Upper lobe of left lung (tissue), 6 donors: ENCODE measurements at places on chromosomes 4 and X. TPM values are rescaled to one million over a fixed set of nuclear protein-coding genes. Genes with fewer than 3 reads are reported as not detected.

Gene CDKL2
- total RNA-seq, result 10.7 TPM

Gene YY2
- total RNA-seq, result 3.0 TPM

Gene RTL5
- total RNA-seq, result 7.7 TPM

Gene BMP3
- 9.4 TPM for total RNA-seq

Gene NAP1L3
- total RNA-seq, result 0.67 TPM

DNA sequence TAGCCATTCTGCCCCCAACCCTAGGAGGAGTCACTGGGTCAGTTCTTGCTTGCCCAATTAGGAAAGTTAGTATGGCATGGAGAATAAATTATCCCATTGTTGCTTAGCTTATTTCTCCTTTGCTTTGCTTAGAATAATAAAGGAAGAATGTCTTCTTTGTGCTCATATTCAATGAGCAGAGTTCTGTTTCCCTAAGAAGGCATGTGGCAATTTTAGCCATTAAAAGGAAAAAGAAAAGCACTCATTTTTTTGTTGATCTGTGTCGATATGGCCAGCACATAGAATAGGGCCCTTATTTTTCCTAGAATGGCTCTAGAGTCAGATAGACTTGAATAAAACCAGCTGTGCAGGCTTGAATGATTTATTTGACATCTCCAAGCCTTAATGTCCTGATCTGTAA, 166.4 kb upstream of the PPARGC1A start:
- H3K27me3 ChIP-seq, result no peaks in the 10 kb centered on the region
- no peaks in the 10 kb centered on the region for H3K4me1 ChIP-seq
- H3K36me3 ChIP-seq, result no peaks in the 10 kb centered on the region
- no peak for DNase-seq

DNA sequence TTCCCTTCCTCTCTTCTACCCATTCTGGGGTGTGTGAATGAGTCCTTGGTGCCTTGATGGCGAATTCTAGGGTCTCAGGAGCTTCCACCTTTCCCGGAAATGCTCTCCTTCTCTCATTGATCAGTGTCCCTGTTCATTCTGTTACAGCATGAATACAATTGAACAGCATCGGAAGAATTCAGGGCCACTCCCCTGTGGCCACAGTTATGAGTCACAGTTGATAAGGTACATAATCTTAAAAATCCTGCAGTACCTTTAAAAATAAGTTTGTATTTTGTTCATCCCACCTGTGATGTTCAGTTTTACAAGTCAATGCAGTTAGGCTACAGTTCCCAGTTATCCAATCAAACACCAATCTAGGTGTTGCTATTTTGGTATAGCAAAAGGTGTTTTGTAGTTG, 47.3 kb upstream of the FAM9A start:
- no peak for DNase-seq
- no peak overlapping the region for H3K4me3 ChIP-seq
- H3K4me1 ChIP-seq, result no peaks in the 10 kb centered on the region
- no peaks in the 10 kb centered on the region for H3K36me3 ChIP-seq
- no peaks in the 10 kb centered on the region for H3K27me3 ChIP-seq

GRCh38 chr4:169682372-169683047, 62.1 kb downstream of the CLCN3 start:
- H3K36me3 ChIP-seq, result peaks cover 5% of the 10 kb centered on the region
- H3K27ac ChIP-seq, result no peak overlapping the region
- no peaks in the 10 kb centered on the region for H3K27me3 ChIP-seq
